Stimulated activated CD4-positive, alpha-beta T cell treated with anti-CD3 and anti-CD28 coated beads, Interleukin-1b, Interleukin-23, amount 100 ng/mL, for 1 hour (primary cell): ENCODE measurements at places on chromosomes 12 and 14.

DNA sequence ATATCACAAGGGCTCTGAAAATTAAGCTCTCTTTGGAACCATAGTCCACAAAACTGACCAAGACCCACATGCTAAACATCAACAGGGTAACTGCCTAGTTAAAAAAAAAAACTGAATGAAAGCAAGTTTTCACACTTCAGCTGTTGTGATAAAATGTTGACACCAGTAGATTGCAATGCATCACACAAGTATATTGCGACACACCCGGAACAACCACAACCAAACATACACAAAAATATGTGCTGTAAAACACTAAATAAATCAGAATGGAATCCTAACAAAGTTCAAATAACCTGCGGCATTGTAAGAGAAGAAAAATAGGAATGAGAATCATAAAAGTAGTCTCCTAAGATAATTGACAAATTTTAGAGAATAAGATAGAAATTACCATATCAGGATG is 710.3 kb downstream of the AACS start:
- no peak for DNase-seq

DNA sequence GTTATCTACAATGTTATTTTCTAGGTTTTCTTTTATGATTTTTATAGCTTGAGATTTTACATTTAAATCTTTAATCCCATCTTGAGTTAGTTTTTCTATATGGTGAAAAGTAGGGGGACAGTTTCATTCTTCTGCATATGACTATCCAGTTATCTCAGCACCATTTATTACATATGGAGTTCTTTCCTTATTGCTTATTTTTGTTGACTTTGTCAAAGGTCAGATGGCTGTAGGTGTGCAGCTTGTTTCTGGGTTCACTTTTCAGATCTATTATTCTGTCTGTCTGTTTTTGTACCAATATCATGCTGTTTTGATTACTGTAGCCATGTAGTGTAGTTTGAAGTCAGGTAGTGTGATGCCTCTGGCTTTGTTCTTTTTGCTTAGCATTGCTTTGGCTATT is 477.3 kb downstream of the TMEM117 start:
- DNase-seq: no peak

DNA sequence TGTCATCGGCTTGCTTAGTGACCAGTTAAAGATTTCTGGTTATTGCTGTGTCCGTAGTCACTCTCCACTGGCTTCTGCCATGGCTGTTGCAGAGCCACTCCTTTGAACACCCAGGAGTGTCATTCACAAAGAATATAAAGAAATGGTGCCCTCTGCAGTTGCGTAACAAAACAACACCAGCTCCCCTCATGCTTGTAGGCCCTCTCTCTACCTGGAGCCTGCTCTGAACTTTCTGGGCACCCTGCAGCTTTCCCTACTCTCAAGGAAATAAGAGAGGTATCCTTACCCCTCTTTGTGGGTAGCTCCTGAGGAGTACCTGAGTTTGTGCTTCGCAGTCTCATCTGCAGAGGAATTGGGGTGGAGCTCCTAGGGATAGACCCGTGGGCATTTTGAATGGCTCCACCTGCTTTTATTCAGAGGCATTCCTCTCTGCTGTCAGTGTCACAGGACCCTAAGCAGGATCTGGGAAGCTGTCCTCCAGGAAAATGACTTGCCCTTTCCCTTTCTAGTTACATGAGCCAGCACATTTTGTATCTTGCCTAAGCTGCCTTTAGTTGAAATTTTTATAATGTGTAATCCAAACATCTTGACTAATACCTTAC is 97.2 kb upstream of the TMEM260 start:
- no peak for DNase-seq

- no peak for DNase-seq
Observed at GRCh38 chr12:115437061-115437567, 753.1 kb upstream of the TBX3 start.

- no peak for DNase-seq
Observed at GRCh38 chr12:13390918-13391317, 194.4 kb downstream of the EMP1 start.

GRCh38 chr14:92898566-92899131 is 24.3 kb upstream of the CHGA start:
- DNase-seq: no peak

DNA sequence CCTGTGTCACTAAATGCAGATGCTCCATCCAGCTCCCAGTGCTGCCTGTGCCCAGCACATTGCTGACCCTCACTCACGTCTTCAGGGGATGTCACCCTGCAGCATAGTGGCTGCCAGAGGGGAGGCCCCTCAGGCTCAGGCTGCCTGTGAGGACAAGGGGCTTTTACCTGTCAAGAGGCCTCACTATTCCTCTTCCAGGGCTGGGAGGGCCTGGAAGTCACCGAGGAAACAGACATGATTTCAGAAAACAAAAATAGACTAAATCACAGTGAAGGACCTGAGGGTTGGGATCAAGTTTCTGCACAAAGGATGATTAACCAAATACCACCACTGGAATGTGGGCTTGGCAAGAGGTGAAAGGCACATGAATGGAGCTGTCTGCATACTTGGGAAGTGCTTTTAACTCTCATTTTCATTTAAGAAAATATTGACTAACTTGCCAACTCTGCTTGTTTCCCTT is 1202.3 kb downstream of the BCL11B start:
- DNase-seq: no peak

- no peak for DNase-seq
Observed at GRCh38 chr14:78162202-78162601, 8.0 kb upstream of the NRXN3 start.

- no peak for DNase-seq
Observed at GRCh38 chr12:110561471-110562201, 21.5 kb downstream of the PPTC7 start.

GRCh38 chr14:93330609-93331000 is 2.2 kb downstream of the BTBD7 start:
- DNase-seq: no peak

DNA sequence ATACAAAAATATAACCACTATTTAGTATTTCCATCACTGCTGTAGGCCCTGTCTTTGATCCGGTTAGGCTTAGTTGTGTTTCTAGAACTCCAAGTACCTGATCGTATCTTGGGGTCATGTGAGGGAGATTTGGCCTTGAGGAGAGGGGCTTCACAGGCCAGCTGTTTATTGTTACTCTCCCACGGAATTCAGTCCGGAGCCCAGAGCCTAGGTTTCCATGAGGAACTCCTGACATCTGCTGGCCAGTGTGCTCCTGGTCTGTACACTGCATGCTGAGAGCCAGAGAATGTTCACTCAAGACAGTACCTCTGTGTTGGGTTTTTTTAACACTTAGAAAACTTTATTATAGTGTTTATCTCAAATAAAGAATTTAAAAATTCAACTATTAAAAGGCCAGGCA is 341.0 kb upstream of the TMEM132C start:
- no peak for DNase-seq

DNA sequence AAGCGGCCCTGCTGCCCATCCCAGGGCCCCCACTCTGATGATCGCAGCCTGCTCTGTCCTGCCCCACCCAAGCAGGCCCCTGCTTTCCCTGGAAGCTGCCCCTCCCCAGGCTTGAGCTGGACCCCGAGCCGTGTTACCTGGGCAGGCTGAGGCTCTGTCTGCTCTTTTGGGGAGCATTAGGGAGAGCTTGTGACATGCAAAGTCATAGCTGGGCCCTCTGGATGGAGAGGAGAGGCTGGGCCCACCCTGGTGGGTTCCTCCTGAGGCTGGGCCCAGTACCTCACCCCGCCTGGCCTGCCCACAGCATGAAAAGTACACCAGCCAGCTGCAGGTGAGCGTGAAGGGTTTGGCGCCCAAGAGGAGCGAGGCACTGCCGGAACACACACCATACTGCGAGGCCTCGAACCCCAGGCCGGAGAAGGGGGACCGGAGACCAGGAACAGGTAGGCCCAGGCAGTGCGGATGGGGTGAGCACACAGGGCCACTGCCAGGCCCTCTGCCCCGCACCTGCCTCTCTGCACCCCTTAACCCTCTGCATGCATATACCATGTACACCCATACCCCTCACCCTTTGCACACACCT is 15.0 kb downstream of the CEP170B start:
- DNase-seq: no peak

DNA sequence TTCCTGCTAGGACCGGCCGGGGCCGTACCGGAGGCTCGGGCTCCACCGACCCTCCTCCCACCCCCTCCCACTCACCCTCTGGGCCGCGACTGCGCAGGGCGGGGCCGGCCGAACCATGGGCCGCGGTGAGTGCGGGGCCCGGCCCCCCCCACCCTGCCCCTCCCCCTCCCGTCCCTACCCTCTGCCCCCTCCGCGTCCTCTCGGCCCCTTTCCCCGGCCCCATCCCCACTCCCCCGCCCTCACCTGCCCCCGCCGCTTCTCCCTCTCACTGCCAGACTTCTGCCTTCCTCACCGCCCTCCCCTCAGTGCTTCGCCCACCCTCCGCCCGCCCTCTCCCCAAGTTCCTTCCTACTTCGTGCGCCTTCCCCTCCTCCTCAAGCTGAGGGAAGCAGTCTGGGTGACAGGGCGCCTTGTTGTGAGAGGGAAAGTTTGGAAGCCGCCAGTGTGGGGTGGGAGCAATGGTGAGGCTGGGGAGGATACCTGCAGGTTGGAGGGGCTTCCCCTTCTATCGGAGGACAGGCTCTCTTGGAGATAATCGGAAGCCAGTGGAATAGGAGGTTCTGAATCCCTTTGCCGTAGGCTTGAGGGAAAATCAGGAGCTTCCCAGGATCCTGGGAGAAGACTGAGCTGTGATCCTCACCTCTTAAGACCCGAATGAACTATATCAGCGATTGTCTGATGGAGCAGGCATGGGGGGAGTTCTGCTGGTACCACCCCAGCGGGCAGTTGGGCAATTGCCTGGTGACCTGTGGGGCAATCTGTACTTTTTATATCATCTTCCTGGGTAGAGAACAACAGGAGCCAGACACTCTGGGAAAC is 472 bp downstream of the MBD6 start:
- no peak for DNase-seq

- no peak for DNase-seq
Observed at GRCh38 chr14:90758959-90759358, 57.3 kb downstream of the TTC7B start.

GRCh38 chr12:51949342-51950030 is 2.0 kb upstream of the ACVR1B start:
- no peak for DNase-seq

DNA sequence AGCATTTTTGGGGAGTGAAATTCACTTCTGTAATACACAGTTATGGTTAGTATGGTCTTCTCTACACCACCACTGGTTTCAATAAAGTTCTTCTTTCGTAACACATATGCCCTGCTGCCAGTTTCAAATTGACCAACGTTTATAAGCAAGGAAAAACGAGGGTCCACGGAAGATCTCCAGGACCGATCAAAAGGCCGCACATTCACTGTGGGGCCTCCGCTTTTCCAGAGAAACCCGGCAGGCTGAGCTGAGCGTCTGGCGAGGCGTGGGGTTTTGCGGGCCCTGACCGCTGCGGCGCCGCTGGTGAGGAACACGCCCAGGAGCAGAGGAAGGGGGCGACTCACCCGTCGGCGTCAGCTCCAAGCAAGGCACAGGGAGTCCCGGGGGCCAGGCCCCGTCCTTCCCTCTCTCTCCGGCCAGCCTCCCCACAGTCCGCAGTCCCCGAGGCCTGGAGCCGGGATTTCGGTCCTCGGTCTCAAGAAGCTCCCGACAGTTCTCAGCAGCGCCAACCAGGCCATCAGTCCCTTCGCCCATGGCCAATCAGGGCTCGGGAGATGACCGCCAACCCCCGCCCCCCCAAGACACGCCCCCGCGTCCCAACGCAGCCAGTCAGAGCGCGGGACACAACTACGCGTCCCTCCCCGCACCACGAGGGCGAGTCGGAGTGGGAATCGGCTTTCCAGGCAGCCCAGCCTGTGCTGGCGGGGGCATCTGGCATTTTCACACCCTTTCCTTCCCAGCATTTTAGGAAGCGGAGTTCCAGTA is at the start of gene MTERF2:
TSS of gene MTERF2 (minus strand) at position 522 of the 765 bp plus-strand sequence. CDS start 8,432 bp downstream, outside the sequence.
- DNase-seq: peak; percentile 55
